ENCODE measurements at places on chromosomes 5 and 9.

DNA sequence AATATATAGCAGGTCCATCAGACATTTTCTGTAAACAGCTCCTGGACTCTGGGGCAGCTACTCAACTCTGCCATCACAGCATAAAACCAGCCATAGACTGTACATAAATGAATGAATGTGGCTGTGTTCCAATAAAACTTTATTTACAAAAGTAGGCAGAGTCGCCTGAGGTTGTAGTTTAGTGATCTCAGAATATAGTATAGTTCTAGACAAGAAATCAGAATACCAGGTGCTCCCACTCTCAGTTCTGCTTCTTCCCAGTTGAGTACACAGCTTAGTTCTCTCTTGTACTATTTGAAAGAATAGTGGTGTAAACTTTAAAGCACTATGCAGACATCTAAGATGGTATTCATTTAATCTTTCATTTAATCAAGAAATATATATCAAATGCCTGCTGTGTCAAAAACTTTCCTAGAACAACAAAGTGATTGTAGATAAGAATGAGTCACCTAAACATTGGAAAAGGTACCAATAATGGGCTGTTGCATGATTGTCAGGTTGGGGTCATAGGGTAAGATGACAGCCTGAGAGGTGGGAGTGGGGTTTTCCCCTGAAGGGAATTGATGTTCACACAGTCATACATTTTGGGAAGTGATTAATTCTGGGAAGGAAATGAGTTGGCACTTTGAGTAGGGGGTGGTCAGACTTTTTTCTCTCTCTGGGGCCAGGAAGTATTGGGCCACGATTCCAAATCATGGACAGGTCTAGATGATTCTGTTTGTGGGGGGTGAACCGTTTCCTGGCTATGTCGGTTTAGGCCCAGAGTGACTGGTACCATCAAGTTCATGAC lies 37.0 kb downstream of the TNFSF8 start:
- no peak for DNase-seq

GRCh38 chr9:87604886-87605588 lies 107.4 kb downstream of the DAPK1 start:
- DNase-seq, result no peak

DNA sequence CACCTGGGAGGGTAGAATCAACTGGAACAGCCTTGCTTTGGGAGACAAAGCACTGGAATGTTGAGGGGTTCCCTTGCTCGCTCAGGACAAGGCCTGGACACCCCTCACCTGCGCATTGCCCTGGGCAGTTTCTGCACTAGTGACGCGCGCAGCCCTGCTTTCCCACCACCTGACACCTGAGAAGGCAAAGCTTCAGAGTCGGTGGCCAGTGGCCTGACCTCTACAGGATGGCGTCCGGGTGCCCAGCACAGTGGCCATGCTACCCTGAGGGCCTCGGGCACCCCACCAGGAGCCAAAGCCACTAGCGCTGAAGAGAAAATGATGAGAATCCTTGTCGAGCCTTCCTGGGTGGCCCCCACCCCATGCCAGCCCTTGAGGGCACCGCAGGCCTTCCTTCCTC lies 161.3 kb downstream of the OLFM1 start:
- no peak for DNase-seq

GRCh38 chr5:72847439-72847838 lies 31.0 kb downstream of the TNPO1 start:
- DNase-seq, result no peak

DNA sequence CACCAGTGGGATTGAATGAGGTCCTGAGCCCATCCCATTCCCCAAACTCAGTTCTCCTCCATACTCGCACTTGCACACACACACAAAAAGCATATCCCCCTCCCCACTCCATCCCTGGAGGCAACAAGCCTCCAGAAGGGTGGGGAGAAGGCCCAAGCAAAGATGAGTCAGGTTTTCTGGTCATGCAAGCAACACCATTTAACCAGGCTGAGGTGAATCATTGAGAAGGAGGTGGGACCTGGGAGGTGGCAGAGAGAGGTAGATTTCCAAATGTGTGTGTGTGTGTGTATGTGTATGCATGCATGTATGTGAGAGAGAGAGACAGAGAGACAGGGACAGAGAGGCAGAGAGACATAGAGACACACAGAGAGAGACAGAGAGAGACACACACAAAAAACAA lies 185.2 kb upstream of the TRIM32 start:
- DNase-seq, result no peak

GRCh38 chr5:101605700-101606099 lies 690.4 kb downstream of the SLCO4C1 start:
- DNase-seq, result no peak

- DNase-seq, result no peak
Measured at GRCh38 chr5:73256862-73257261, 83.9 kb downstream of the TMEM174 start.

Measured in NCI-H774 (cell line).